ENCODE measurements at places on chromosomes 2 and 18. TPM values are rescaled to one million over a fixed set of nuclear protein-coding genes. Genes with fewer than 3 reads are reported as not detected.
A peak's percentile ranks its signal among the peaks of the same experiment; 100 is the strongest.

DNA sequence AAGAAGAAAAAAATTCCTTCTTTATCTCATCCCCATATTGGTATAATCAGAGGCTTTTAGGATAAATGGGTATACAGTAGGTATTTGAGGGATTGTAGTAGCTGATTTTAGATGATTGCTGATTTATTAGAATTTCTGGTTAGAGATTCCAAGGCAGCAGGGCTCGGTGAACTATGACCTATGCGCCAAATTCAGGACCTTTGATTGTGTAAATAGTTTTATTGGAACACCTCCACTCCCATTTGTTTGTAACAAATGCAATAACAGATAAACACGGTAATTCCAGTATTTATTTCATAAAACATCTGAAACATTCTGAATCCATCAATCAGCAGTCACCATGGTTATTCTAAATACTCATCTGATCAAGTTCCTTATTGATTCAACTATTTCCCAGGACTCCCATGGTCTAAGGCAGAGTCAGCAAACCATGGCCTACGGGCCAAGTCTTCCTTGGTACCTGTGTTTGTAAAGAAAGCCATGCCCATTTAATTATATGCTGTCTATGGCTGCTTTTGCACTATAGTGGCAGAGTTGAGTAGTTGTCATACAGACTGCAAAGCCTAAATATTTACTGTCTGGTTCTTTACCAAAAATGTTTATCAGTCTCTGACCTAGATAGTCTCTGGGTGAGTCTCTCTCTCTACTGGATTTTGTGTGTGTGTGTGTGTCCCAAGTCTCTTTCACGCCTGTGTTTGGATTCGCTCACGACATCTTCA, 4.3 kb downstream of the MGAT5 start:
- DNase-seq, result no peak

COL3A1 gene
- total RNA-seq, result 1,575 TPM

FN1 gene
- total RNA-seq, result 1,808 TPM

DNA sequence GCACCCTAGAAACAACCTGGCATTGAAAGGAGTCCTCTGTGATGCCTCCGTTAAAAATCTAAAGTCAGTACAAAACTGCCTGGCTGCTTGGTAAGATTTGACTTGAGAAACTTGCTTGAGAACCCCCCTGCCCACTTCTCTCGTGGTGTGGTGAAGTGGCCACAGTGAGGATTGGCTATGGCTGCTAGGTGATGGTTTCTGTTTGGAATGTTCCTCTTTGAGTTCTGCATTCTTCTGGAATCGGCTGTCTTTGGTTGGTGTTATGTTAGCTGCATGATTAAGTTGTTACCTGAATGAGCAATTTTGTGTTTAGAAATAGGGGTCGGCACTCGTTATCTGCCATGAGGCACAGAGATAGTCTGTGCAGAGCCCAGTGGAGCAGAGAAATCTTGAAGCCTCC, 21.7 kb upstream of the SAG start:
- DNase-seq, result no peak

DNA sequence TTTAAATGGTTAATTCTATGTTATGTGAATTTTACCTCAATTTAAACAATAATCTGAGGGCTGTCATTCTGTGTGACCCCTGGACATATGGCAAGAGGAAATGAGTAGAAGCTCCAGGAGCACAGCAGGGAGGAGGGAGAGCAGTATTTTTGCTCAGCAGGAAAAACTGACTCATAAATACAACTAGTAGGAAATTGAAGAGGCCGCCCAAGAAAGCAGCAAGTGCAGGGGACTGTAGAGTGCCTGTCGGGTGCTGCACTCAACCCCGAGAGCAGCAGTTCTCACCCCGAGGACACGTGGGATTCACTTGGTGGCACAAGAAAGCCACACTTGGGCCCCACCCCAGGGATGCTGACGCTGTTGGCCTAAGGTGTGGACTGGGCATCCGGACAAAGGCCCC, 60.8 kb downstream of the NPAS2 start:
- DNase-seq, result no peak

GRCh38 chr2:33051586-33052360, 105.0 kb downstream of the LTBP1 start:
- DNase-seq, result peak; percentile 41

SH3RF3 gene
- total RNA-seq, result 5.1 TPM

DNA sequence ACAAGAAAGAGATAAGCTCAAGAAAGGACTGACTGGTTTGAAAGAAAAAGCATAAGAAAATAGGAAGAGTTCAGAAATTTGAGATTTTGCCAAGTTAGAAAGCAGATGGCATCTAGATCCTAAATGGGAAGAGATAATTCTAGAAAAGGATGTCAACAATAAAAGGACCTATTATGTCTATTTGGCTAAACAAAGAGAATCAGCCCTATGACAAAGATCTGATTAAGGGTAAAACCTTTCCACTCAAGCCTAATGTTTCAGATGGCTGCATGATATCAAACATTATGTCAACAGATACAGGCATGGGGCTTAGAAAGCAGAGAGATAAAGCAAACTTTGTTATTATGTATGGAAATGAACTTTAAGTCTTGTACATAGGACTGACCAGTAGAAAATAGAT, 465.0 kb upstream of the TRIB2 start:
- DNase-seq, result no peak

- DNase-seq, result peak; percentile 60
Observed at GRCh38 chr2:237091779-237092436, 6.2 kb downstream of the COPS8 start.

DNA sequence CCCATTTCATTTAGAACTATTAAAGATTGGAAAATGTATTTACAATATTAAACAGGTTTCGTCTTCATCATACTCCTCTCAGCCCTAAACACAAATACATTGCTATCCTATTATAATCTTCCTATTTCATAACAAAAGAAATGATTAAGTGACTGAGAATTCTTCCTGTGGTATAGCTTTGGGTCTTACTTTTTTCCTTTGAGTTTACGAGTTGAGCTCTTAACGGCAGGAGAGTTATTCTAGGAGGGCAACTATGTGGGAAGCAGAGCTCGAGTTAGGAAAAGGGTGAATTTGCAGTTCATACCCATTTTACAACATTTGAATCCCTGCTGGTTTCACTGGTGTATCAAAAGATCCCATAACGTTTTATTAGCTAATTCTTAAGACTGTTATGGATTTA, 105.0 kb downstream of the FIGN start:
- DNase-seq, result no peak

DNA sequence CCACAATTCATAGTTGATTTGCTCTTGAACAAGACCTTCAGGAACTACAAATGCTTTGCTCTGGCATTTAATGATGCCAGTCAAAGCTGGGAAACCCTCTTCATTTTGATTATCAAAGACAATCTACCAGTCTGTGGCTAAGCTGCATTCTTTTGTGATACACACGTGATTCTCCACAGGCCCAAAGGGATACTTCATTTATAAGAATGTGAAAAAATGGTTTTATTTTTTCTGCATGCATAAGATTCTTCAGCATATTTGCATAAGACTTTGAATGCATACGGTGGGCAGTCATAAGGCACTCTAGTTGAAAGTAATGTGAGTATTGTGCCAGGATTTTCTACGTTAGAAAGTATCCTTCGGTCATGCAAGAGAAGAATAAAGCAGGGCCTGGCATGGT, 33.0 kb upstream of the ARL5A start:
- DNase-seq, result no peak

- no peak for DNase-seq
Observed at GRCh38 chr18:24248359-24248758, 109.5 kb downstream of the CABYR start.

GRCh38 chr2:238670111-238670585, 177.7 kb upstream of the TWIST2 start:
- no peak for DNase-seq

- DNase-seq, result peak; percentile 21
Observed at GRCh38 chr2:197813093-197813787, 8.8 kb downstream of the PLCL1 start.

CRYGC gene
- total RNA-seq, result not detected

GRCh38 chr18:3903337-3903736, 453.4 kb downstream of the TGIF1 start:
- peak; percentile 24 for DNase-seq

DNA sequence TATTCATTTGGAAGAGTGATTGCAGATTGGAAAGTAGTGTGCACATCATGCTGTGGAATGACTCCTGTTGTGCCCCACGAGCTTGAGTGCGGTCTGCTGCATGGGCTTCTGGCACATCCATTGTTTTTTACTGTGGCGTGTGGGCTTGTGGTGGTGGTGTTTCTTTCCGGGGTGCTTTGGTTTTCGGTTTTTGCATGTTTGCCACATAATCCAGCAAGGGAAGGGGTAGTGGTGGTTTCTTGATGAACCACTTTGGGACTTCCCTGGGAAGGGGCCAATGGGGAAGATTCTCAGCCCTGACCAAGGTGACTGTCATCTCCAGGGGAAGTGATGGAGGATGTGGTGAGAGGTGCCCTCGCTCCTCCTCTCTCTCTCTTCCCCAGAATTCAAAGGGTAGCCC, 57.0 kb downstream of the COA5 start:
- DNase-seq, result no peak

GRCh38 chr18:58067601-58068000, 23.6 kb downstream of the NEDD4L start:
- DNase-seq, result no peak

DNA sequence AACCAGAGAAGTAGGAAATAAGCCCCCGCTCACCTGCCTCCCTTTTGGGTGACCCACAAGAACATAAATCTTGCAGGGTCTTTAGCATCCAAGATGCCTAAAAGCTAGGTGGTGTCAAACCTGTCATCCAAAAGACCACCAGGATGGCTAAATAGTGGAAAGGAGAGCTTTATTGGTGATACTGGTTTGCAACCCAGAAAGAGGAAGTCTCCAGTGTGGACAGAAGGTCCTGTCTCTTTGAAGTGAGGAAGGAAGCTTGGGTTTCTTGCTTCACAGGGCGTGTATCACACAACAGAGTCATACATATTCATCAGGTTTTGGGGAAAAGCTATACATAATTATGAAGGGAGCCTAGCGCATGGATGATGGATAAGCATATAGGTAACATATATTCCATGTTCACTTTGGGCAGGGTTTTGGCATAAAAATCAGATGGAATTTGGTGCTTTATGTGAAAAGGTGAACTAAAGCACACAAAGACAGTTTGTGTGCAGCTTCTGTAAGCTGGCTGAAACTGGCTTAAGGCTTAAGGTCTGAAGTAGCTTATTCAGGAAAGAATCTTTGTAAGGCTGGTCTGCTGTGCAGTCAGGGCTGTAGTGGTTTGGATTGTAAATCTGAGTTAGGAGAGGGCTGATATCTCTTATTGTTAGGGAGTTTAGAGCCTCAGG, 102.2 kb upstream of the MSH2 start:
- DNase-seq, result no peak

- DNase-seq, result peak; percentile 66
Observed at GRCh38 chr18:45775241-45775676, 50.2 kb upstream of the SIGLEC15 start.

DNA sequence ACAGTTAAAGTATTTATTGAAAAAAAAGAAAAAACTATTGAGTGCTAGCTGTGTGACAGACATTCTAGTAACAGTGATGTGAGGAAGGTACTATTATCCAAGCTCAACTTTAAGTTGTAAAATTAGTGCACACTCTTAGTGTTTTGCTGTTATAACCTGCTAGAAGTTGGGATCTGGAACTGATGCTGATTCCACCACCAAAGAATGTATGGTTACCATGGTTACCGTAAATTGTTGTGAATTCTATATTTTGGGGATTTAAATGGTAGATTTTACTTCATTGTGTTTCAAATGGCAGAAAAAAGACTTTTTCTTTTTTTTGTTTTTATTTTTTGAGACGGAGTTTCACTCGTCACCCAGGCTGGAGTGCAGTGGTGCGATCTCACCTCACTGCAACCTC, 5.3 kb downstream of the AGFG1 start:
- DNase-seq, result no peak

- peak; percentile 21 for DNase-seq
Observed at GRCh38 chr2:85524336-85524908, 14.5 kb upstream of the MAT2A start.

DNA sequence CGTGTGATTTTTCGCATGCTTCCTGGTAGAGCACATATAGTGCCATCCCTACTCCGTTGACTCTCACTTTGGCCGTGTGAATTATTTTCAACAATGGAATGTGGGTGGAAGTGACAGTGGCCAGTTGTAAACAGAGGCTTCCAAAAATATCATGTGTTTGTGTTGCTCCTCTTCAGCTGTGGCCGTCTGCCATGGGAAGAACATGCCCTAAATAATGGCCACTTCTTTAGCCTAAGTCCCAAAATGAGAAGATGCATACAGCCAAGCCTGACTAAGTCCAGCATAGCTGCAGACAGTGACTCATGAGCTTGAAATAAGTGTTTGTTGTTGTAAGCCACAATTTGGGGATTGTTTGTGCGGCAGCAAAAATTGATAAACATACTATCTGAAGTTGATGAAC, 8.9 kb upstream of the GALNT1 start:
- DNase-seq, result peak; percentile 56

GRCh38 chr2:42359965-42360483, 993 bp downstream of the COX7A2L start:
- no peak for DNase-seq

- peak; percentile 69 for DNase-seq
Observed at GRCh38 chr18:12403601-12404506, 3.9 kb upstream of the PRELID3A start.

VIT gene
- total RNA-seq, result not detected

CROCC2 gene
- total RNA-seq, result 0.05 TPM

ADAM23 gene
- 4.9 TPM for total RNA-seq

GRCh38 chr2:109497463-109497862, 116.3 kb downstream of the SEPTIN10 start:
- peak; percentile 86 for DNase-seq

- no peak for DNase-seq
Observed at GRCh38 chr2:152024477-152024876, 74.4 kb downstream of the CACNB4 start.

MC2R gene
- total RNA-seq, result not detected

DNA sequence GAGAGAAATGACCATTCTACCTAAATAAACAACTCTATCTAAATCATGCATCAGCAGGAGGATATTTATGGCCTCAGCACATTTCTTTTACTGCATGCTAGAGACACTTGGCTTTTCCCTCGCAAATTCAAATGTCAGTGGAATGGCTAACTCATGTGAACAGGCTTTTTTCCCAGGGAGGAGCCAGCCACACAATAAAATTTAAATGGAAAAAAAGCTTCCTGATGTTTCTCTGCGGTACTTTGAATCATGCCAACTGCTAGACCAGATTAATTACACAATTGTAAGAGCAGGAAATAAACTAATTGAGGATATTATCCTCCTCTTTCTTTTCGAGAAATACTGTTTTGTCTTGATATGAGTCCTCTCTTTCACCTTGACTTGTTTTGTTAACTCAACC, 676.3 kb downstream of the IRS1 start:
- peak; percentile 39 for DNase-seq

CLIP4 gene
- total RNA-seq, result 126 TPM

- no peak for DNase-seq
Observed at GRCh38 chr18:76203552-76203951, 291.5 kb downstream of the ZNF516 start.

- DNase-seq, result peak; percentile 81
Observed at GRCh38 chr18:58314284-58314683, 270.3 kb downstream of the NEDD4L start.

SLC9A4 gene
- total RNA-seq, result 0.42 TPM

KIAA2012 gene
- not detected for total RNA-seq

RTKN gene
- total RNA-seq, result 43.3 TPM

OXER1 gene
- total RNA-seq, result 0.32 TPM
